ENCODE measurements at places on chromosomes 5 and 9.
A peak's percentile ranks its signal among the peaks of the same experiment; 100 is the strongest.

GRCh38 chr5:95712347-95712958 is 18.7 kb upstream of the RHOBTB3 start:
- no peak for DNase-seq

DNA sequence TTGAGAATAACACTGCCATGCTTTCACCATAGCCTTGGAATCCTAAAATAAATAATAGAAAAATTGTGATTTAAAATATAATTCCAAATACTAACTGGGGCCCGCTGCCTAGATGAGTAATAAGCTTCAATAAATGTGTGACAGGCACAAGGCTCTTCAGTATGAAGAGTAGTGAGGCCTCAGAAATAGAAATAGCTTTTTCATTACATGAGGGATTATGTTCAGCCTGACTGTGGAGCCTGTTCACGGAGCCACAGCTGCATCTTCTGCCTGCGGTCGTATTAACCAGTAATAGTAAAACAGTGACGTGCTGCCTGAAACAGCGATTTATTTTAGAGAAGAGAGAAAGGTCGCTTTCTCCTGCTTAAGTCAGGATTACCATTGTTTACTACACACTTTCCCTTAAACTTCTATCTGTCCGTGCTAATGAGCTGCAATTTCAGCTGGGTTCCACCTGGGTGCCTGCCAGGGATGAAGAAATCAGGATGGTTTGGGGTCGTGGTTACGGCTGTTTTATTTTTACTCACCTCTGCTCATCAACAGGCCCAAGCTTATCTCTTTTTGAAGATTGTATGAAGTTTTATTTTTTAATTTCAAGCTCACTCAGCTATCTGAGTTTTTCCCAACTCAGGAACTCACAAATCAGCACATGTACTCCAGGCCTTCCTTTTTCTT is 284.9 kb upstream of the WWC1 start:
- DNase-seq: no peak

DNA sequence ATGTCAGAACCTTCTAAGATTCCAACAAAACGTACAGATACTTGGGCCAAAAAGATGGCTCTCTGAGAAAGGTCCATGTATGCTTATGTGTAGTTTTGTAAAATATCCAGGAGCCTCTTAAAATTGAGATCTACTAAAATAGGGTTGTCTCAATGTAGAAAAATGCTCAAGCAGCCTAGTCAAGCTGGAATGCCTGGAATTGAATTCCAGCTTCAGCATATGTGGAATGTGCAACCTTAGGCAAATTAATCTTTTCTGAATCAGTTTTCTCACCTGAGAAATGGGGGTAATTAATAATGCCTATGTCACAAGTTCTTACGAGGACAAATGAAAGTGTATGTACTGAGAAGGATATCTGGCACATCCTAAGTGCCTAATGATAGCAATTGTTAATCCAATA is 662.4 kb downstream of the DTWD2 start:
- no peak for DNase-seq

GRCh38 chr9:71638627-71639026 is 129.7 kb downstream of the CEMIP2 start:
- DNase-seq: no peak

- no peak for DNase-seq
Observed at GRCh38 chr5:125526966-125527365, 780.5 kb upstream of the ZNF608 start.

GRCh38 chr9:84785792-84786547 is 116.4 kb downstream of the NTRK2 start:
- no peak for DNase-seq

- DNase-seq: no peak
Observed at GRCh38 chr9:117809751-117810150, 105.5 kb downstream of the TLR4 start.

DNA sequence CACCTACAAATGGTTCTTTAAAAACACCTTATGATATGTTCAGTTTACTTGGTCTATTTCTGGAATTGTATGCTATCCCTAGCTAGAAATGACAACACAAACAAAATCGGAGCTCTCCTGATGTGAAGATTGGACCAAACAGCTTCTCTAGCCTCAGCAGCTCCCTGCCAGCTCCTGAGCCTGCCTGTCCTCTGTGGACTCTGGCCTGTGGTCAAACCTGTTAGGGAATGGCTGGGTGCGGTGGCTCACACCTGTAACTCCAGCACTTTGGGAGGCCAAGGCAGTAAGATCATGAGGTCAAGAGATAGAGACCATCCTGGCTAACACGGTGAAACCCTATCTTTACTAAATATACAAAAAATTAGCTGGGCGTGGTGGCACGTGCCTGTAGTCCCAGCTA is 195.3 kb downstream of the GAS1 start:
- DNase-seq: no peak

- no peak for DNase-seq
Observed at GRCh38 chr9:128912270-128912853, 8.4 kb upstream of the PHYHD1 start.

DNA sequence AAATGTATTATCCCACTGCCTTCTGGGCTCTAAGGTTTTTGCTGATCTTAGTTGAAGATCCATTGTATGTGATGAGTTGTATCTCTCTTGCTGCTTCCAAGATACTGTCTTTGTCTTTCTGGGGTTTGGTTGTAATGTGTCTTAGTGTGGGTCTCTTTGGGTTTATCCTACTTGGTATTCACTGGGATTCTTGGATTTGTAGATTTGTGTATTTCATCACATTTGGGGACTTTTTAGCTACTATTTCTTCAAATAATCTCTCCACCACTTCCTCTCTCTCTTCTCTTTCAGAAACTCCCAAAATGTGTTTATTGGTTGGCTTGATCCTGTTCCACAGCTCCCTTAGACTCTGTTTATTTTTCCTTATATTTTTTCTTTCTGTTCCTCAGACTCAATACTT is 26.5 kb downstream of the IL31RA start:
- no peak for DNase-seq

DNA sequence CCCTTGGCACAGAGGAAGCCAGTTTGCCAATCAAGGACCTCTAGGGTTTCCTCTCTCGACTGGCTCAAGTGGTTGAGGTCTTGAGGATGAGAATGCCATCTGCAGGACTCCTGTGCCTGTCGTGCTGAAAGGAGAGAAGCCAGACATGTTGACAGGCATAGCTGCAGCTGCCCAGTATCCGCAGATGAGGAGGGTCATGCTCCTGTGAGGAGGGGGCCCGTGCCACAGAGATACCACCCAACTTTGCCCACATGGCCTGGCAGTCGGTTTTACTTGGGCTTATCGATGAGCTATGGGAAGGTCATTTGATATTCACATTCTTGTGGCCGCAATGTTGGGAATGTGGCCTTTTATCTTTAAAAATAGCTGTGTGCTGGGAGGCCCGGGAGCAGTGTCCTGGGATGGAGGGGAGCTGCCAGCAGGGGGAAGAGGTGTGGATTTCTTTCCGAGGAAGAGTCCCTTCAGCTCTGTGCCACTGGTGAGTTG is 17.4 kb downstream of the FRMPD1 start:
- DNase-seq: no peak

GRCh38 chr5:99032234-99033013 is 103.6 kb upstream of the CHD1 start:
- DNase-seq: no peak

- no peak for DNase-seq
Observed at GRCh38 chr9:21265421-21266189, 25.8 kb upstream of the IFNA14 start.

GRCh38 chr9:90460220-90460619 is 182.4 kb downstream of the DIRAS2 start:
- DNase-seq: no peak

DNA sequence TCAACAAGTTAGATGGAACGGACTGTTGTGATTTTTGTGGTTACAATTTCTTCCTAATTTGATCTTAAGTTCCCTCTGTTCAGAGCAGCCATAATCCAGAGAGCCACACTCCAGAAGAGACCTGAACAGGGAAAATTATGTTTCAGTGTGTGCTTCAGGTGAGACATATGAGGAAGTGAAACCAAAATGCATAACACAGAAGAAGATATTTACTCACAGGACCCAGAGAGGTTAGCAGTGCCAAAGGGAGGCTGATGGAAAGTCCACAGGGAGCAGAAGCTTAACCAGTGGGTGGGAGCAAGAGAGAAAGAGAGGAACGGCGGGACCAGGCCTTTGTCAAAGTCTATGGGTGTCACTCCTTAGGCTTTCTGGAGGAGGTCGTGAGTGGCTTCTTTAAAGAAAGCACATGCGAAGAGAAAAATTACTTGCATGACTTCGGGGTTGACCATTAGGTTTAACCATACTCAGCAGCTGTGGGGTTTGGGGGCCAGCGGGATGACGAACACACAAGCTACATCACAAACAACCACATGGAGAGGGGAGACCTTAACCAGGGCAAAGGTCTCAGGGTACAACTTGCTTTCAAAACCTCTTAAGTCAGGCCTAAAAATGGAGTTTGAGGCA is 141.4 kb downstream of the MED10 start:
- no peak for DNase-seq

- DNase-seq: no peak
Observed at GRCh38 chr5:82820188-82820587, 257.0 kb downstream of the TMEM167A start.

GRCh38 chr5:53482717-53483638 is 2.5 kb downstream of the FST start:
- no peak for DNase-seq

DNA sequence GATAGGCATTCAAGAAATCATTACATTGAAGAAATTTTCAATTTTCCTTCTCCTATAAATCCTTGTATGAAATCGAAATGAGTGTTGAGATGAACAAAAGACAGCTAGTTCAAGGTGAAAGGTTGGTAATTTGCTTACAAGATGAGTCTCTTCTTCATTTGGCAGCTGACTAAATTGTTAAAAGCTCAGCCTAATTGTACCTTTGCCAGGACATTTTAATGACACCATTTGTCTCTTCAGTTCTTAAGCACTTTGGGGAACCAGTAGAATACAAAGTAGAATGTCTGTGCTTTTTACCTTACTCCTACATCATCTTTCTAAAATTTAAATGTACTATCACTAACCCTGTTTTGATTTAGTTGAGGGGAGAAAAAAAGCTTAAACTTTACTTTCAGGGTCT is 59.4 kb downstream of the GRAMD2B start:
- DNase-seq: no peak

DNA sequence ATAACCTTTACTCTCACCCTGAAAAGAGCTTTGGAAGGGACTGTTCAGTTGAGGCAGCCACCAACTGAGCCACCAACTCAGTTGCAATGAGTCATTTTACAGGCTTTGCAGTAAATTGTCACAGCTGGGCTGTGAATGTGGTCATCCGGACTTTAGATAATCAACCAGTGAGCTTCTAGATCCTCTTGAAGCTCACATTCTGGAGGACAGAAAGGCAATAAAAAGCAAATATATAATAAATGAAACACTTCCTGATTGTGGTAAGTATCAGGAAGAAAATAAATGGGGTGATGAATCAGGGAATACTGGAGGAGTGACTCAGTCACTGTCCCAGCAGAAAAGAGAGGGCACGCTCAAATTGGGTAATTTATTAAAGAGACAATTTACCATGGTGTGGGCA is 13.2 kb upstream of the C5orf58 start:
- DNase-seq: no peak

- no peak for DNase-seq
Observed at GRCh38 chr9:97571664-97572063, 61.5 kb downstream of the TSTD2 start.

GRCh38 chr9:121369595-121370265 is at the start of gene STOM:
STOM (minus strand) TSS chr9:121370250; CDS start chr9:121370187, 63 bp downstream.
- peak; percentile 88 for DNase-seq

DNA sequence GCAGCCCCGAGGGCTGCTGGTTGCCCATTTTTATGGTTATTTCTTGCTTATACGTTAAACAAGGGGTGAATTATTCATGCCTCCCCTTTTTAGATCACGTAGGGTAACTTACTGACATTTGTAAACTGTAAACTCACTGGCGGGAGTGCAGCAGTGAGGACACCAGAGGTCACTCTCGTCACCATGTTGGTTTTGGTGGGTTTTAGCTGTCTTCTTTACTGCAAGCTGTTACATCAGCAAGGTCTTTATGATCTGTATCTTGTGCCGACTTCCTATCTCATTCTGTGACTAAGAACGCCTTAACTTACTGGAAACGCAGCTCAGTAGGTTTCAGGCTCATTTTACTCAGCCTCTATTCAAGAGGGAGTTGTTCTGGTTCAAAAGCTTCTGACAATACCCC is 155.0 kb upstream of the PRDM9 start:
- no peak for DNase-seq

DNA sequence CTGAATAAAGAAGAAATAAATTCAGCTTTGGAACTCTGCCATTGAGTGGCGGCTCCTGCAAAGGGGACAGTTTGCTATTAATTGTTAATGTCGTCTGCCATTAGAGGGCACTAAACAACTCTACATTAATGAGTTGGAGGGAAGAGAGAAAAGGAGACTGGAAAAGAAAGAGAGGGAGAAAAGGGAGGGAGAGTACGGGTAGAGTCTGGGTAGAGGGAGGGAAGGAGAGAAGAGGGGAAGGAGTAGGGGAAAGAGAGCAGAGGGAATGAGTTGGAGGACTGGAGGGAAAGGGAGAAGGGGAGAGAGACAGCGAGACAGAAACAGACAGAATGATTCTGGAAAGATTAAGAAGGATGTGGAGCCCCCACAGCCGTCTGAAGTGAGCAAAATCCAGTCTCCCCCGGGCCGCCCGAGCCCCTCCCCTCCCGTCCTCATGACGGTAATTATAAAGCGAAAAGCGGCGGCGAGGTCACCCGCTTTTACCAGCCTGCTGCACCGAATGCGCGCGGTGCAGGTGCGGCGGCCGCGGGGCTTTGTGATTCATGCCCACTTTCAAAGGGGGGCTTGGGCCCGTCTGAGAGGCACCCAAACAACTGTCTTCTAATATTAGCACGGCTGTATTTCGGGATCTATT is 1.9 kb upstream of the FST start:
- DNase-seq: no peak

GRCh38 chr5:127375124-127375523 is 84.5 kb downstream of the MEGF10 start:
- DNase-seq: no peak

DNA sequence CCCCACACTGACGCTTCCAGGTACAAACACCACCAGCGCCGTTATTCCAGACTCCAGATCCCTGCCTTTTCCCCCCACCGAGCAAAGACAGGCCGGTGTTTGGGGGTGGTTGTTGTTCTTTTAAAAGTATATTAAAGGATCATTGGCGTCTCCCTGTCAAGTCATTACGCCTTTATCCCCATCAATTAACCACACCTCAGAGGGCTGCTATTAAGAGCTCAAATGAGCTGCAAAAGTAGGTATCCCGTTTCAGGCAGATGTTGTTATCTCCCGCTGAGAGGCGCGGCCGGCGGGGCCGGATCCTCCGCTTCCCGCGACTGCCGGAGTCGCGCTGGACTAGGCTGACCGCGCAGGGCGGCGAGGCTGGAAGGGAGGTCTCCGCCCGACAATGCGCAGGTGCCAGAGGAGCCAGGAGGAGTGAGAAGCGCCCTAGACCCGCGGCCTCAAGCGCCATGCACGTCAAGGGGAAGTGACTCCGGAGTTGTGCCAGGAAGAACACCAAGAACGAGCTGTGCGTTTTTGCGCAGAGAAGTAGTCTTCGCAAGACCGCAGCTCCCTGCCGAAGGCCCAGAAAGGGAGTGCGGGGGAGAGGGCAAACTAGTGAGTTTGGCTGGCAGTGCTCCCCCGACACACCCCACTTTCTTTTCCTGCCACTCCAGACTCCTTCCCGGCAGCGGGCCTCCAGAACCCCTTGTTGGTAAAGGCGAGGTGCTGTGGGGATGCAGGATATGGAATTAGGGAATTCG is 8.2 kb downstream of the NR2F1-AS1 start:
- DNase-seq: no peak

- no peak for DNase-seq
Observed at GRCh38 chr5:133691448-133691847, 79.1 kb upstream of the FSTL4 start.
